ENCODE measurements at places on chromosomes 13 and 19.

DNA sequence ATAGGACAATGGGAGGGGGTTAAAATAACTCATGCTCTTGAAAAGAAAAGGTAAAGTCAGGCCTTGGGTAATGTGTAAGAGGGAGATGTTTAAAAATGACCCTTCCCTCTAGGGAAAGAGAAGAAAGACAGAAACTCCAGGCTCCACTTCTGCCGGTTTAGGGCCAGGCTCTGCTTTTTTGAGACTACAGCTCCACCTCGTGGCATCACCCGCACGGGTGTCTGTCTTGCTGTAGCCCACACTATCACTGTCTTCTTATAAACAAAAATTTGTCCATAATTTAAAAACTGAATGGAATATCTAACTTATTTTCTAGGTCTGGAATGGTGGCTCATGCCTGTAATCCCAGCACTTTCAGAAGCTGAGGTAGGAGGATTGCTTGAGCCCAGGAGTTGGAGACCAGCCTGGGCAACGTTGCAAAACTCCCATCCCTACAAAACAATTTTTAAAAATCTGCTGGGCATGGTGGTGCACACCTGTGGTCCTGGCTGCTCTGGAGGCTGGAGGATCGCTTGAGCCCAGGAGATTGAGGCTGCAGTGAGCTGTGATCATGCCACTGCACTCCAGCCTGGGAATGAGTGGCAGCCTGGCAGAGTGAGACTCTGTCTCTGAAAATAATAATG, 65.1 kb upstream of the GTF3A start:
- DNase-seq: peak; percentile 80

DNA sequence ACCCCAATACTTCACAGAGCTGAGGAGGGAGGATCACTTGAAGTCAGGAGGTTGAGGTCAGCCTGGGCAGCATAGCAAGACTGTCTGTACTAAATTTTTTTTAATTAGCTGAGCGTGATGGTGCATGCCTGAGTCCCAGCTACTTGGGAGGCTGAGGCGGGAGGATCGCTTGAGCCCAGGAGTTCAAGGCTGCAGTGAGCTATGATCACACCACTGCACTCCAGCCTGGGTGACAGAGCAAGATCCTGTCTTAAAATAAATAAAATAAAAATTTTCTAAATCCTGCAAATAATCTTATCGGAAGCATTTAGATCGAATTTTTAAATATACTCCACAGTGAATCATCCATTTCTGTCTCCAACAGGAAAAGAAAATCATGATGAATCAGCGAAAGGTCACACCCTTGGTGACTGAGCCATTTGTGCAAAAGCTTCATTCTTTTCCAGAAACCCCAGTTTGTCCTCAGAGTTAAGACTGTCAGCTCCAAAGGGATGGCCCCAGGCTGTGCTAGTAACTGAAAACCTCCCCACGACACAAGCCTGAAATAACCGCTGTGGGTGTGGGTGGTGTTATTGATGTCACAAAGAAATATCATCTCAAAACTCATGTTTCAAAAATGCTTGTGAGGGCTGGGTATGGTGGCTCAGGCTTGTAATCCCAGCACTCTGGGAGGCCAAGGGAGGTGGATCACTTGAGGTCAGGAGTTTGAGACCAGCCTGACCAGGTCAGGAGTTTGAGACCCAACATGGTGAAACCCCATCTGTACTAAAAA, 167.6 kb downstream of the PTPRS start:
- DNase-seq: no peak

- DNase-seq: no peak
Measured at GRCh38 chr19:43798546-43799409, 3.5 kb downstream of the LYPD5 start.

- no peak for DNase-seq
Measured at GRCh38 chr13:59354665-59355369, 808.9 kb downstream of the DIAPH3 start.

DNA sequence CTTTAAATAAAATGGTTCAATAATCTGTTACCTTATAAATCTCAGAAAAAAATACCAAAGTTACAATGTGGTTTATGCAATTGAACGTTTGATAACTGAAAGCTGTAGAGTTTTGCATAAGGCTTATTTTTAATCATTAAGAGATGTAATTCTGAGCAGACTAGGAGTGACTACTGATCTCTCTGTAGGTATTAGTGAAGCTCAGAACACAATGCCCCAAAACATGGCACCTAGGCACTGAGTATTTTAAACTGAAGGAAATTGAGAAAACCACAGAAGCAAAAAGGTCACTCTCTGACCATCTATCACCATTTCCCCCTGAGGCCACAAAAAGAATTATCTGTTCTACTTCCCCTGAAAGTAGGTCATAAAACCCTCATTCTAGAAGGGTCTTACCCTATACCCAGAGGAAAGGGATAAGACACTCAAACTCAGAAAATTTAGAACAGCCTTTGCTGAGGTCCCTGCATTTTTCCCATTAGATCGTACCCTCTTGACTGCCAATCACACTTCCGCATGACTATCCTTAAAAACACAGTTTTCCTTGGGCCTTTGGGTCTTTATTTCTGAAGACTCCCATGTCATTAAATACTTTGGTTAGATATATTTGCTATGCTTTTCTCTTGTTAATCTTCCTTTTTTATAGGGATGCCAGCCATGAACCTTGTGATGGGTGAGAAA, 158.1 kb downstream of the PCDH9 start:
- no peak for DNase-seq

DNA sequence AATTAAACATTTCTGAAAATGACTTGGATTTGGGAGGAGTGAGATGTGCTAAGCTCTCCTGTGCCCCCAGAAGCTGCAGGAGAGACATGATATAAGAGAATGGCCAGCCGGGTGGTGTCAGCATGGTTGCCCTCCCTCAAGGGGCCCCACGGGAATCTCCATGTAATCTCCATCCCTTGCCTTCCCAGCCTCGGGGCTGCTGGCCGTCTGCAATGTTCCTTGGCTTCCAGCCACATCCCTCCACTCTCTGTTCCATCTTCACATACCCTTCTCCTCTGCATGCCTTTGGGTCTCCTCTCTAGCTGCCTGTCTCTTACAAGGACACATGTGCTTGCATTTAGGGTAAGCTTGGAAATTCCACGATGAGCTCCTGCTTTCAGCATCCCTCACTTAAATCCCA, 172.0 kb downstream of the TSHZ3 start:
- no peak for DNase-seq
